Breast epithelium (tissue), 4 donors: ENCODE measurements at places on chromosomes 2 and 18. TPM values are rescaled to one million over a fixed set of nuclear protein-coding genes. Genes with fewer than 3 reads are reported as not detected.

TTL gene
- 26.7 TPM for total RNA-seq

CFAP65 gene
- total RNA-seq: not detected

DNA sequence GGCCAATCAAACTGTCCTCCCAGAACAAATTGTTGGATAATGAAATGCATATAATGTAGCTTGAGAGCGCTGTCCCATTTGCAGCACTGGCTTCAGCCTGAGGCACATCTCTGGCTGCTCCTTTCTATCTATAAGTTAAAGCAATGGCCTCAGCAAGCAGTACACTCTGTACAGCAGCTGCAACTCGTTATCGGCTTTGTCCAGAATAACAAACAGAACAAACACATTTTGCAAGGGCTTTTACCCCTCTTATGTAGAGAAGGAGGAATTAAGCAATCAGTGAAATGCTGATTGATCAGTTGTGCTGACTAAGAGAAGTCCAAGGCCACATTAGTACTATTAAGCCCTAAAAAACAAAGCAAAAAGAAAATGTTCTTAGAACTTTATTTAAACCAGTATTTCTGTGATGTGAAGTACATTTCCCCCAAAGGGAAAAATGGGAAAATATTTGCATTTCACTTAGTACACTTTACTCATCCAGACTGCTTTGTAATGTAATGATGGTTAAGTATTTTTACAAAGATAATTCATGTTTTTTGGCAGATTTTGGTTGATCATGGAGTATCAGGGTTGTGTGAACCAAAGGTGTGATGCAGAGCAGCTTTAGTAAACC is 15.0 kb upstream of the CPS1 start:
- DNase-seq: no peak
- H3K4me3 ChIP-seq: no peak overlapping the region
- H3K36me3 ChIP-seq: no peaks in the 10 kb centered on the region
- H3K4me1 ChIP-seq: no peaks in the 10 kb centered on the region
- no peaks in the 10 kb centered on the region for H3K27me3 ChIP-seq

- H3K36me3 ChIP-seq: no peaks in the 10 kb centered on the region
- H3K27me3 ChIP-seq: no peaks in the 10 kb centered on the region
- H3K27ac ChIP-seq: no peak overlapping the region
- no peaks in the 10 kb centered on the region for H3K4me1 ChIP-seq
- no peak overlapping the region for H3K4me3 ChIP-seq
- no peak for DNase-seq
These were observed 247.1 kb upstream of the NT5C1B start for GRCh38 chr2:18836436-18836835.

DNA sequence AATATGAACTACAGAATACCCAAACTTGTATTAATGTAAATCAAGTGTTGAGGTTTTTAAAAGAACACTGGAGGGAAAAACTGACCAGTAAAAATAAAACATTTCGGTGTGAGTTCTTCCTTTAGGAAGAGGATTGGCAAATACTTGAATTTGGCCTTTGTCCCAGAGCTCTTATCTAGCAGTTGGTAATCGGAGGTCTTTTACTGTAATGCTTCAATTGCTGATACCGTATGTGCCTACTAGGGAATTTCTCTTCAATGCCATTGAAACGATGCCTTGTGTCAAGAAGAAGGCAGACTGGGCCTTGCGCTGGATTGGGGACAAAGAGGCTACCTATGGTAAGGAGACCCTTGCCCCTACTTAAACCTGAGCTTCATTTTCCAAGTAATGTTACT is 4.1 kb downstream of the RRM2 start:
- no peaks in the 10 kb centered on the region for H3K36me3 ChIP-seq
- DNase-seq: no peak
- H3K4me3 ChIP-seq: no peak overlapping the region
- no peak overlapping the region for H3K27ac ChIP-seq
- H3K4me1 ChIP-seq: peaks cover 4% of the 10 kb centered on the region

GRCh38 chr2:196181484-196181883 is 10.1 kb upstream of the STK17B start:
- DNase-seq: no peak
- no peak overlapping the region for H3K4me3 ChIP-seq
- no peaks in the 10 kb centered on the region for H3K36me3 ChIP-seq
- H3K4me1 ChIP-seq: no peaks in the 10 kb centered on the region
- no peaks in the 10 kb centered on the region for H3K27me3 ChIP-seq

- H3K27me3 ChIP-seq: no peaks in the 10 kb centered on the region
- no peak for DNase-seq
- H3K4me3 ChIP-seq: no peak overlapping the region
- H3K36me3 ChIP-seq: no peaks in the 10 kb centered on the region
These were observed 181.6 kb downstream of the PARD3B start for GRCh38 chr2:204726831-204727230.
